ENCODE measurements at places on chromosomes 5 and 9. TPM values are rescaled to one million over a fixed set of nuclear protein-coding genes. Genes with fewer than 3 reads are reported as not detected.

CLPTM1L gene
- 68.0 TPM for total RNA-seq

ASPN gene
- 12.9 TPM for total RNA-seq

PCDHGA6 gene
- total RNA-seq: 14.5 TPM

HCN1 gene
- total RNA-seq: not detected

SAXO1 gene
- 0.17 TPM for total RNA-seq
